ENCODE measurements at places on chromosomes 6 and 20.

DNA sequence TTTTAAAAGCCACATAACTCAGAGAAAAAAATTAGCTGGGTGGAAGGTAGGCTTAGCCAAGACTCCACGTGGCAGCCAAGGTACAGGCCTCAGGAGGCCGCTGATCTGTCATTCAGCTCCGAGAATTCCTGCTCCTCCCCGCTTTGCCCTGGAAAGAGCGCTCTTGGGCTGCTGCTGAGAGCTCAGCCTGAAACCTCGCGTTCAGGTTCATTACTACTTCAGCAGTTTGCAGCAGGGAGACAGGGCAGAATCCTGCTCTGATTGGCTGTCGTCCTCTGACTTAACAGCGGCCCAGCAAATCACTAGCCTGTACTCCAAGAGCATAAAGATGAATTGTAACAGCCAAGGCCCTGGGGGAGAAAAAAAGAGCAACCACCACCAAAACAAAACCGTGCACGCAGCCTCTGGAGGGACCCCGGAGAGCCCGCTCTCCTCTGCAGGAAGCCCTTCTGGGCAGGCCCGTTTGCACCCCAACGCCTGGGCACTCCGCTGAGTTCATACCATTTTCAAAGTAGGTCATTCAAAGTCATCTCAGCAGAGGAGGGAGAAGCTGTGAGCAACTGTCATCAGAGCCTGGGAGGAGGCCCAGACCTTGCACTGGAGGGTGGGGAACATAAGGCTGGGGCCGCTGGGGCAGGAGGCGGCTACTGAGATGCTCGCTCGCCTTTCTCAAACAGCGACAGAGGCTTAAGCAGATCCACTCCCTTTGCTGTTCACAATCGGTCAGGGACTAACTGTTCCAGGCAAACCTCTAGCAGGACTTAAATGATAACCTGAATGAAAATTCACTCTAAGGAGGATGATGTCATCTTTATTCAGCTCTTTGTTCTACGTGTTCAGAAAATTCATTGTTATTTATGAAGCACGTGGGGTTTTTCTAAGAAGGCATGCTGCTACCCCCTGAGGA lies 42.3 kb upstream of the ATXN1 start:
- no peak for DNase-seq

DNA sequence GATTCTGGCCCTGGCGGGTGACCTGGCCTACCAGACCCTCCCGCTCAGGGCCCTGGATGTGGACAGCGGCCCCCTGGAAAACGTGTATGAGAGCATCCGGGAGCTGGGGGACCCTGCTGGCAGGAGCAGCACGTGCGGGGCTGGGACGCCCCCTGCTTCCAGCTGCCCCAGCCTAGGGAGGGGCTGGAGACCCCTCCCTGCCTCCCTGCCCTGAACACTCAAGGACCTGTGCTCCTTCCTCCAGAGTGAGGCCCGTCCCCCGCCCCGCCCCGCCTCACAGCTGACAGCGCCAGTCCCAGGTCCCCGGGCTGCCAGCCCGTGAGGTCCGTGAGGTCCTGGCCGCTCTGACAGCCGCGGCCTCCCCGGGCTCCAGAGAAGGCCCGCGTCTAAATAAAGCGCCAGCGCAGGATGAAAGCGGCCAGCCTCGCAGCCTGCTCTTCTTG lies 868 bp upstream of the SLC2A4RG start:
- DNase-seq, result peak; percentile 38

DNA sequence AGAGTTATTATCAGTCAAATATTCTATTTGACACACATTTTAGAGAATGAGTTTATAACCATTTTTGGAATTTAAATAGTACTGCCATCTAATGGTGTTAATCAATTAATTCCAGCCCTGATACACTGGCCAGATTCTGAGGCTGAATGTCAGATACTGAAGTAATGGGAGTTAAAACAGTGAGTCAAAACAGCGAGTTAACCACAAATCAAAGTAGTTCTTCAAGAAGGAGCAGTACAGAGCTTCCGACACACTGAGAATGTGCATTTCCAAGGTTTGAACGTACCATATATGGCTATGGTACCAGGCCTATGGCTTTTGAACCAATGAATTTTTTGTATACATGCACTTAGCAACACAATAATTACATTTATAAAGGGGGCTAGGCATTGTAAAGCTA lies 11.3 kb upstream of the CEP43 start:
- no peak for DNase-seq

DNA sequence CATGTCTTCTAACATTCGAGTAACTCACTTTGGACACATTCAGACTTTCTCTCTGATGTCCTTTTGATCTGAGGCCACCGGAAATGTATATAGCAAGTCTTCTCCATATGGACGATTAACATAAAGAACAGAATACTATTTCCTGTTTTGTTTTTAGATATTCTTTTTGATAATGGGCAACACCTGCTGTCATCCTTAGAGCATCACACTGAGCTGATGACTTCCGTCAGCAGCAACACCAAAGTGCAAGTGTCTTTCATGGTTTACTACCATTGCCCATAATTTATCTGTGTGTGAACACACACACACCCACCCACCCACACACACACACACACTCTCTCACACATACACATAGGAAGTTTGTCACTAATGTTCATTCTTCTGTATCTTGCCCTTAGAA lies 112.7 kb upstream of the SIM1 start:
- DNase-seq, result no peak

DNA sequence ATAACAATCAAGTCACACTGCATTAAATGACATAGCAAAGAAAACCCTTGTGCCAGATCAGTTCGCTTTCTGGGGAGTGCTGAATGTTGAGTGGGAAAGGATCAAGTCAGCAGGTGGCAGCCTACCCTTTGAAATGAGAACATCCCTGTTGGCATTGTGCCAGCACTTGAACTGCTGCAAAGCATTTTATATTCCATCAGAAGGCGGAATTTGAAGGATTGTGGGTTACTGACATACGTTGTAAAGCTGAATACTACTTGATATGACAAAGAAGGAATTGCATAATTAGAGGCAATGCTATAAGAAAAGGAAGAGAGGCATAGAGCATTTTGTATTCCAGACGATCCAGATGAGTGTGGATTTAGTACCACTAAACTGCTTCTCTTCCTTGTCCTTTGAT lies 26.5 kb downstream of the BCKDHB start:
- peak; percentile 39 for DNase-seq

GRCh38 chr6:19454001-19454720 lies 383.0 kb upstream of the ID4 start:
- DNase-seq, result no peak

DNA sequence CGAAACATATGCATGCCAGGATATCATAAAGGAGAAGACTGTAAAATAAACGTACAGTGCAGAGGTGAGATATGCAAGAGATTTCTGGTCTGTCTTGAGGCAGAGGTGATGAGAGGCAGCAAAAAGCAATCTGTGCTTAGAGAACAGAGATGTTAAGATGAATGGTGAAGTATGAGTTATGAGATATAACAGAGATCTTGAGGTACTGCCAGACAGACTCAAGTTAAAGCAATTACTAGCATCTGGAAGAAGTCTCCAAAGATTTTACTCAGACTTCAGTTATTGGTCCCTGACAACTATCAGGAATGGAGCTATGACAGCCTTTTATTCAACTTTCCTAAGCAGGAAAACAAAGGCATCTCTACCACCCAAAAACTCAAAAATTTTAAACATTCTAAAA lies 122.8 kb upstream of the DST start:
- DNase-seq, result no peak

DNA sequence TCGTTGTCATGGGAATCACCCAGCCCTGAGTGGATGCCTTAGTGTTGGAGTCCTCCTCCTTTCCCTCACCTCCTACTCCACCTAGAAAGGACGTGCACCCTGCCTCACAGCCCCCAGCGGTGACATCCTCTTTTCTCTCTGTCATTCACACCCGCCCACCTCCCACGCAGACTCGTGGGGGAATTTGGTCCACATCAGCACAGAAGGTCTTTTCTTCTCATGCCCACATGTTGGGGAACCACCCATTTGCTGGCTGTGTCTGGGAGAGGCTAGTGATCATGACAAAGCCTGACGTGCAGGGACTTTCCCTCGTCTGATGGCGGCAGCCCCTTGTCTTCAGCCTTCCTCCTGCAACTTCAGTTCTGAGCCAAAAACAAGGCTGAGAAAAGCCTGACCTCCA lies 96.0 kb upstream of the CNKSR3 start:
- DNase-seq, result peak; percentile 97

DNA sequence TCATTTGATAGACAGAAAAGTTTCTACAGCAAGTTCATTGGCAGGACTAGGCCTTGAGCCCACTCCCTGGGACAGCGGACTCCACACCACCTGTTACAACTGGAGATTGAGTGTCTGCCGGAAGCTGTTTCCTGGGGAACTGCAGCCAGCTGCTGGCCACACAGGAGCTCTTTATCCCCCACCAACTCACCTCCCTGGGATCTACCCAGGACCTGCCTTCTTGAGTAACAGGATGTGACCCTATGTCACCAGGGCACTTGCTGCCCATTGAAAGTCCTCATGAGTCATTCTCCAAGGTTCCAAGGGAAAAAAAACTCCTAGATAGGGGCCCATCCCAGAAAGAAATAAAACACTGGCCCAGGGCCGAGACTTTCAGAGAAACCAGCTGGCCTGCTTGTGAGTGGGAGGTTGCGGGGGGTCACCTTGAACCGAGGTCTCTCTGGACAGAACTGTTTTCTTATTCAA lies 37.4 kb upstream of the SLC9A8 start:
- peak; percentile 55 for DNase-seq

GRCh38 chr6:5102267-5102970 lies 17.3 kb downstream of the PPP1R3G start:
- no peak for DNase-seq

DNA sequence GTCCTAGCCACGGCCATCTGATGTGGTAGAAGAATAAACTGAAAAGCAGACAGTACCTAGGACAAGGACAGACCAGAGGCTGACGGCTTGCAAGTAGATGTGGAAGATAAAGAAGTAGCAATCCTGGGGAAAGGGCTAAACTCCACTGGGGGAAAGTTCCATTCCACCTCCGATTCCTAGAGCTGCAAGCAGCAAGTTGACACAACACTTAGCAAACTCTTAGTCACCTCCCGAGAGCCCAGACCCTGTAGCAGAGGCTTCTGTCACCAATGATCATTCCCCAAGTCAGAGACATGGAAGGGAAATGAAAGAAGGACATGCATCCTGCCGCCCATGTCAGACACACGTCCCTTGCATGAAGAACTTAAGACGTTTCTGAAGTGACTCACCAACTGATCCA lies 99.2 kb upstream of the RPS6KA2 start:
- no peak for DNase-seq

GRCh38 chr6:12265791-12266190 lies 24.4 kb upstream of the EDN1 start:
- DNase-seq, result peak; percentile 98

DNA sequence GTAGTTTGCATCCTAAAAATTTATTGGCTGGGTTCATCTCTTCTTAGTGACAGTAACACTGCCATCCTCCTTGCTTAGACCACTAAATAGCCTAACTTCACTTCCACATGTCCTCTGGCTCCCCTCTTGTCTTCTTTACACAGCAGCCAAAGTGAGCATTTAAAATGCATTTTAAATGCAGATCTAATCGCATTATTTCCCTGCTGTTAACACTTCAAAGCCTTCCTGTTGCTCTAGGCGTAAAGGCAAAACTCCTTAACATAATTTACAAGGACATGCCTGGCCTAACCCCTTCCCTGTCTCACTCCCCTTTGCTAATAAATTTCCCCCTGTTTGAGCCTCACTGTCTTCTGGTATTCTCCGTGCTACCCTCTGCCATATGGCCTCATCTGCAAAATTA lies 26.5 kb downstream of the NKAIN2 start:
- DNase-seq, result no peak

DNA sequence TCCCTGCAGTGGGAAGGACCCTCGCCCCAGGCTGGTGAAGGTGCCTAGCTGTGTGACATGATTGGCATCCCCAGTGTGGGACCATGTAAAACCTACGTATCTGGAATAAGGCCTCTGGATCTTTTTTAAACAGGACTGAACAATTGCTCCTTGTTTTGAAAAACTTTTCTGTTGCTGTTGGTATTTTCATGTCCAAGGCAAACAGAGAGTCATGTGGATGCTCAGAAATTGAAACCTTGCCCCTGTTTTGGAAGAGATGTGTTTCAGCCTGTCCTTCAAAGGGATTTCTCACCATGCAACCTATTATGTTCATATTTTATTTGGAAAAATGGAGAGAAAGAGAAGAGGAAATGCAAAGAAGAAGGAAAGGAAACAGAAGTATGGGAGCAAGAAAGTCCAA lies 362.3 kb downstream of the PKHD1 start:
- no peak for DNase-seq

DNA sequence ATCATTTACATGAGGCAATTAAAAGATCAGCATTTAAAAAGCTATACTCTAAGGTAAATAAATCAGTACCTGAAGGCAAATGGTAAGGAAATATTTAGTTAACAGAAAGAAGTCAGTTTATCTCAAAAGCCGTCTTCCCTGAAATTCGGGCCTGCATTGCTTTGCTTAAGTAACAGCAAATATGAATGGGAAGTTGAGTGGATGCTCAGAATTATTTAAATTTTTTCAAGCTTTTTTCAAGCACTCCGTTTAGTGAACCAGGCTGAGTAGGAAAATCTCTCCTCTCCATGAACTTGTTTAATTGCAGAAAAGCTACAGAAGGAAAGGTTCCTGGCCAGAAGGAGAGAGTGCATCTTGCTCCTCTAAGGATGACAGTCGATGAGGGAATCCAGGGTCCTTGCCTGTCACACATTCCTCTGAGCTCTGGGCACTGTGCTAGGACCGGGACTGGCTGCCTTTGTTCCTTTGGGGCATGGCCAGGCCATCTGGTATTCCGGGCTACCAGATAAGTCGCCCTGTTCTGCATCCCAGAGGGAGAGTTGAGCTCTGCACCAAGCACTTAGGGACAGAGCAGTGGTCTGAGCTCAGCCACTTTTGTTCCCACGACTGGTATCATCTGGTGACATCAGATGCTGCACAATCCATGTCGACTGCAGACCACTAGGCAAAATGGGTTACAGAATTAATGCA lies 77.6 kb downstream of the RIN2 start:
- no peak for DNase-seq

- no peak for DNase-seq
These were observed 77.3 kb downstream of the TRMT11 start for GRCh38 chr6:126063512-126064146.

DNA sequence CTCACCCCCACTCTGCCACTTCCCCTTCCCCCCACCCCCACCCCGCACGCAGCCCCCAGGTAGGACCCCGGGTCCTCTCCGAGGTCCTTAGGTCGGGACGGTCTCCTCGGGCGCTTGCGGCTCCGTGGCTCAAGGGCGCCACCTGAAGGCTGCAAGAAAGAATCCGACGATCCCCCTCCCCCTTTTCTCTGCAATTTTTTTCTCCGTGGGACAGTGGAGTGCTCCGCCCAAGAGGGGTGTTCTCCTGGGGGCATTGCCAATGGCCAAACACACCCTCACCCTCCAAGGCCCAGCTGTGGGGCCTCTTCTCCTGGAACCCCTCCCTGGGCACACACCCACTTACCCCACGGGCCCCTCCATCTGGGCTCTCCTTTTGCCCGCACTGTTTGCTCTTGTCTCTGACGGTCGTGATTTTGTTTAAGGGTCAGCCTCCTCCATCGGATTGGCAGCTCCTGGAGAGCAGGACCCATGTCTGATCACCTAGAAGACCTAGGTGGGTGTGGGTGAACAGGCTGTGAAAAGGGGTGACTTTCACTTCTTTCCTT lies 1.1 kb upstream of the TMEM74B start:
- DNase-seq, result peak; percentile 26

GRCh38 chr20:43507150-43508080 lies at the start of gene L3MBTL1:
Gene L3MBTL1, plus strand, starts transcription at chr20:43507697. Its CDS starts 5,807 bp downstream, at chr20:43513504.
- DNase-seq, result peak; percentile 14
